ENCODE measurements at places on chromosomes 5 and 9.

DNA sequence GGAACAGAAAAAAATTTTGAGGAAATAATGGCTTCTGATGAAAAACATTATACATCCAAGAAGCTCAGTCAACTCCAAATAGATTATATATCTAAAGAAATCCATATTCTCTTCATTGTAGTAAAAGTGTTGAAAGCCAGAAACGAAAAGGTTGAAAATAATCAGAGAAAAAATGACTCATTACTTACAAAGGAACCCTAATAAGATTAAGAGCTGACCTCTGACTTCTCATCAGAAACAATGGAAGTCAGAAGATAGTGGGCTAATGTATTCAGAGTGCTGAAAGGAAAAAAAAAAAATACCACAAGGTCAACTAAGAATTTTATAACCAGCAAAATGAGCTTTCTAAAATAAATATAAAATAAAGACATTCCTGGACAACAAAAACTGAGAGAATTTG is 60.0 kb downstream of the HSD17B4 start:
- no peak for DNase-seq

DNA sequence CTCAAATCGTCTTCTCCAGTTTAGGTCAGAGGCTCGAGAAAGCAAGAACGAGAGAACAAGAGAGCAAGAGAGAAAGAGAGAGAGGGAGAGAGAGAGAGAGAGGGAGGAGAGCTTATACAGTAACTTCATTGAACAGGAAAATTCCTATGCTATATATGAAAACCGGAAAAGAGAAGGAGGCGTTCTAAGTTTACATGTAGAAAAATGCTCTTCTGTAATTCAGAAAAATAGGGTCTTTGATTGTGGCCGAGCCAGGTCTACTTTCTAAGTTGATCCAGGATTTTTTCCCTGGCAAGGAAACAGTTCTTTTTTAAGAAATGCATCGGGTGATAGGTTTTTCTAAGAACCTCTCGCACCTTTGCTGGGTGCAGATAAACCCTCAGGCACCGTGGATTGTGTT is 29.5 kb downstream of the COL15A1 start:
- no peak for DNase-seq

DNA sequence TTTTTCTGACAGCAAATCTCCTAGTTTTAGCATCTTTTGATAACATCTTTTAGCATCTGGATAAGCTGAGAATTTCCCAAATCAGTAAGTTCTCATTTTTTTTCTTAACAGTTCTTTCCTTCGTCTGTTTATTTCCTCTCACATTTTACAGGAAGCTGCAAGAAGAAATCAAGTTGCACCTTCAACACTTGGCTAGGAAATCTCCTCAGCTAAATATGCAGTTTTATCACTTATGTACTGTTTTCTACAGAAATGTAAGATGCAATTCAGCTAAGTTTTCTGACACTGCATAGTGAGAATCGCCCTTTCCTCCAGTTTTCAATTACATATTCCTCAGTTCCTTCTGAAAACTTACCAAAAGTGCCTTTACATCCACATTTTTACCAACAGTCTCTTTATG is 59.0 kb upstream of the MSX2 start:
- no peak for DNase-seq

DNA sequence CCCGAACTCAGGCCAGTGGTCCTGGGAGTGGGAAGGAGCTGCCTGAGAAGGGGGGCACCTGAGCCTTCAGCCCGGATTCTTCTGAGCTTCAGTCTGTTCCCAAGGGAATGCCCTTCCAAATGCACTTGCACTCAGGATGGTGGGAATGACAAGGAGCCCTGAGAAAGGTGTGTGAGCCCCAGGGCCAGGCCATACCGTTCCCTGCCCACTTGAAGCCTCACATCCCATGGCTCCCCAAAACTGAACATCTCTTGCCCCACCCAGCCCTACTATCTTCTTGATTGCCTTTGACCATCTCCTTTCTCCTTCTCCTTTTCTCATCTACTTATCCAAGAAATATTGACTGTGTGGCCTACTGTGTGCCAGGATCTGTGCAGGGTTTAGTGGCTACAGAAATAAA is 84.4 kb upstream of the HSPA9 start:
- no peak for DNase-seq

GRCh38 chr5:138654281-138654867 is 79.2 kb upstream of the HSPA9 start:
- DNase-seq = peak; percentile 14

- no peak for DNase-seq
Observed at GRCh38 chr5:69136293-69136692, 30.7 kb upstream of the CCNB1 start.

GRCh38 chr5:139658928-139659667 is 10.9 kb downstream of the CXXC5 start:
- no peak for DNase-seq

DNA sequence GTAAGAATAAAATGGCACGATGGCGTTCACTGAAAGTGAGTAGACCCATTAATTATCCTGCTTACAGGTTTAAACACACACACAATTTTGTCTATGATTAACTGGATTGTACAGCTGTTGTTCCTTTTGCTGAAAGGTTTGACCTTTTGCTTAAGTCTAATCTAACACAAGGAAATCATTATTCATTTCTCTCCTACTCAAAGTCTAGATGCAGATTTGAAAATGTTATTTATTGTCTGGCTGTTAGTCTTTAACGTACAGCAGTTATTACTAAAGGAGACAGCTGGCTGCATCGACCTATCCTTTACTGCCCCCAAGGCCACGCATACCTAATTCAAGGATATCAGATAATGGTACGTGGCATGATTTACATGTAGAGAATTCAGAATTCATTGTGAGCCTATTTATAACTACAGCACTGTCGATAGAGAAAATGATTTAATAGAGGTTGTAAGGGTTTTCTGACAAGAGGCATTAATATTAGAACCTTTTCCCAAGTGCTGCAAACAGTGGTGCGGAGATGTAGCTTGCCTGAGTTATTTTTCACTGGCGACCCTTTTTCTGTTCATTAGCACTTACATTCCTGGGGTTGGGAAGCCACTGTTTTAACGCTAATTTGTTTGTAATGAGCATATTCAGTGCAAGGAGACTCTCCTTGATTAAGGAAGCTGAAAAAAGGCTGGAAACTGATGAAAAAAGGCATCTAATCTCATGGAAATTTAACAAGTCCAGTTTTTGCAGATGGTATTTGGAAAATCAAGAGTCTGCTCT is 368.4 kb upstream of the GRAMD2B start:
- no peak for DNase-seq

GRCh38 chr9:5435912-5436311 is 1.8 kb downstream of the PLGRKT start:
- no peak for DNase-seq

DNA sequence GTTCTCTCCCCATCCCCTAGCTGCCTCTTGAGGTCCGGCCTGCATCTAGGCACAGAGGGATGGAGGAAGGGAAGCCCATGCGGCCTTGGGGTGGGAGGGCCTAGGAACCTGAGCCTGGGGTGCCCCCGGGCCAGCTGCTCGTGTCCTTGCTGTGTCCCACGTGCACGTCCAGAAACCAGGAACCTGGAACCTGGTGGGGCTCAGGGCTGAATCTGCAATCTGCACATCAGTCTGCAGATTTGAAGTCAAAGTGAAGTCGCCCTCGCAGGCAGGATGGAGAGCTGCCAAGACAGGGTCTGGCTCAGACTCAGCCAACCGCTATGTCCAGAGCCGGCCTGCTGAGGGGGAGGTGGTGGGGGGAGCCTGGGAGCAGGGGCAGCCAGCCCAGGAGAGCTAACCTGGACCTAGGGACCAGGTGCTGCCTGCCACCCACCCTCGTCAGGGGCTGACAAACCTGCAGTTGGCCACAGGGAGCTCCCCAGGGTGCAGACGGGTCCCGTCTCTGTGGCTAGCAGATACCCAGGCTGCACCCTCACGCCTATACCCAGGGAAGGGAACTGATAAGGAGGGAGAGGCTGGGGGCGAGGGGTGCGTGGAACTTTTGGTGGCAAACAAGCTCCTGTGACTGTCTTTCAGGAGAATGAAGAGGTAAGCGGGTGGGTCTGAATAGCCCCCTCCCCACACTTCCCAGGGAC is 103.5 kb upstream of the SIMC1 start:
- no peak for DNase-seq

GRCh38 chr5:40165789-40166728 is 513.7 kb upstream of the PTGER4 start:
- DNase-seq = no peak

DNA sequence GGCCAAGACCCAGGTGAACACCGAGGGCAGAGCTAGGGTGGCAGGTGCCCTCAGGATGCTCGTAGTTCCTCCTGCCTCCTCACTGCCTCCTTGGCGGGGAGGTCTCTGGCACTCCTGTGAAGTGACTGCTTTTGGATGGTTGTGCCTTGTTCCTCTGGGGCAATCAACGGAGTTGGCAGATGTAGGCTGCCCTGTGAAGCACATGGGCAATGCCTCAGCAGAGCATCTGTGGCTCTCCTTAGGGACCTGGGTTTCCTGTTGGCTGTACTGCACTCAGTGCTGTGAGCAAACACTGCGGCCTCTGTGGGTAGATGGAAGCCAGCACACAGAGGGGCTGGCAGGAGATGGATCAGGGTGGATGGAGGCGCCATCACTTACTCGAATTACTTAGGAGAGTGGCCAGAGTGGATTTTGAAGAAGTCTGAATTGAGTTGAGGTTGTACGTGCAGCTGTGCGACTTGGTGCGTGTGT is 71.4 kb upstream of the COL5A1 start:
- no peak for DNase-seq

DNA sequence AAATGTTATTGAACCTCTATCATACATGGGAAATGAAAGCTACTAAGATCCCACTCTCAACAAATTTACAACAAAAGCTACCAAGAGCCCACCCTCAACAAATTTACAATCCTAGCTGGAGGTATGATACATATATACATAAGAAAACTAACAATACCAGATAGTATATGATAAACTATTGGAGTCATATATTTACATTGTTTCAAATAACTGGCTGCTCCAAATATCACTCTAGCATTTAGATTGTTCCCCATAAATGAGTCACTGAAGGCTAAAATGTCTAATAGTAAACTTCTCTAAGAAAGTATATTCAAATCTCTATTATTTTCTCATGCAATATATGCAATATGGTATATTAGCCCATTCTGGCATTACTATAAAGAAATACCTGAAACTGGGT is 151.1 kb downstream of the TMEM161B start:
- DNase-seq = no peak

GRCh38 chr5:124527220-124527991 is 219.0 kb downstream of the ZNF608 start:
- DNase-seq = no peak

Measured in stimulated activated CD8-positive, alpha-beta memory T cell treated with anti-CD3 and anti-CD28 coated beads, Interleukin-4, amount 100 ng/mL, for 1 hour (primary cell).